Activated CD8-positive, alpha-beta T cell treated with anti-CD3 and anti-CD28 coated beads, Interleukin-2, amount 10 ng/mL, durations not matched to agents 7 days and 5 days (primary cell): ENCODE measurements at places on chromosomes 11 and 22.

DNA sequence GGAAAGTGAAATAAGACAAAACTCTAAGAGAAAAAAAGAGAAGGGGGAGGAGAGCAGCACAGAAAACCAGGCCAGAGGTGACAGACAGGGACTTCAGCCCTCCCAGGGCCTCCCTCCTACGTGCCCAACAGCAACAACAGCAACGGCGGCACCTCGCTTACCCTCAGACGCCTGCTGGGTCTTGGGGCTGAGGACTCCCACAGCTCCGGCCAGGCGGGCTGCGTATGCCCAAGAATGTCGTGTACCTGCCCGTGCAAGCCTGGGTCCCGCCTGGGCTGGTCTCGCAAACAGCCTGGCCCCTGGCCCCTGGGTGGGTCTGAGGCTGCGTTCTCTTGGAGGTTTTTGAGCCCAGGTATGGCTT lies 30.5 kb downstream of the ARAP1 start:
- peak; percentile 59 for DNase-seq

DNA sequence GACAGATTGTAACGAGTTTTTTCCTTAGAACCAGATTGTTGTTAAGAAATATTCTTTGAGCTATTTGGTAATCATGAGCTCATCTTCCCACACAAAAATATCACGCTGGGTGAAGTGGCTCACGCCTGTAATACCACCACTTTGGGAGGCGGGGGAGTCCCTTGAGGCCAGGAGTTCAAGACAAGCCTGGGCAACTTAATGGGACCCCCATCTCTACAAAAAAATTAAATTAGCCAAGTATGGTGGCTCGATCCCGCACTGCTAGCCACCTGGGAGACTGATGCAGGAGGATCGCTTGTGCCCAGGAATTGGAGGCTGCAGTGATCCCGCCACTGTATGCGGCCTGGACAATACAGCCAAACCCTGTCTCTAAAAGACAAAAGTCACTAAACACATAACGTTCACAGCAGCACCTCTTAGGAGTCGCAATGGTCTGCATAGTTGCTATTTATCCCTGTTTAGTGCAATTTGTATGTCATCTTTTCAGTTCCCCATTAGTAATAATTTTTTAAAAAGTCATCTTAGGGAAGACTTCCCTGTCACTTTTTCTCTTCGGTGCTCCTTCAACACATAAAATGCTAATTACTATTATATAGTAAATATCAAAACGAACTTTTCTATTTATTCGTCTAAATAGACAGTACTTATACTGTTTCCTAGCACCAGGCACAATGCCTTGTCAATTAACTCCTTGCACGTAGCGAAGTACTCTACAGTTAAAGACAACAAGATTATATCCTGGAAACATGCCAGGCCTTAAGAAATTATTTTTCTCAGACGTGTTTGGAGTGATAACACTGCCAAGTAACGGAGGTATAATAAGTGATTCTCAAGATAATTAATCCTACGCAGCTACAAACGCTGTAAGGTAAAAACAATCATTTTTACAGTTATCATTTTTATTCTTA lies 1.1 kb downstream of the ST13 start:
- DNase-seq = no peak

GRCh38 chr22:19663286-19663815 lies 51.0 kb upstream of the SEPTIN5 start:
- DNase-seq = no peak

GRCh38 chr22:19488884-19489843 lies 9.4 kb downstream of the CDC45 start:
- no peak for DNase-seq

GRCh38 chr11:76698321-76699043 lies 27.9 kb upstream of the LRRC32 start:
- peak; percentile 33 for DNase-seq

DNA sequence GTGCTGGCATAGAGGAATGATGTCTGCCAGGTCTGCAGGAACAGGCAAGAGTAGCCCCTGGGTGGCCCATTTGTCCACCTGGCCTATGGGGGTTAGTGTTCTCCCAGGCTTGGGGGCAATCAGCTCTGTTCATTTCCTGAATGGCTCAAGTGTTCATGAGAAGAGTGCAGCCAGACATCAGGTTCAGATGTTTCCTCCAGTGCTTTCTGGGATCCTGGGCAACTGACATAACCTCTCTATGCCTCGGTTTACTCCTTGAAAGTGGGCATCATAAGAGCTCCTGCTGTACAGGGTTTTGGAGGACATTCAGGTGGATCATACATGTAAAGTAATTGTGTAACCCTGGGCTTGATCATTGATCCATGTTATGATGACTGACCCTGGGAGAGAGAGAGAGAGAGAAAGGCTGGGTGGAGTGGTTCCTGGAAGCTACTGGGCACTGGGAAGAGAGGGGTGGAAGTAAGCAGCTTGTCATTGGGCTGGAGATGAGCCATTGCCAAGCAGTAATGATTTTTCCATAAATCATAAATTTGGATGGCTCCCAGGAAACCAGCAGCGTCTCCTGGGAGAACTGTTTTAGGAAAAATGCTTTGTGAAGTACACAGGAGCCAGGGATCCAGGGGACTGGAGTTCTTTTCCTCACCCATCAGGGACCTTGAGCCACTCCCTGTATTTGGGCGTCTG lies 30.2 kb upstream of the ACCSL start:
- DNase-seq = no peak

- no peak for DNase-seq
These were observed 37.8 kb downstream of the PPP6R3 start for GRCh38 chr11:68498321-68498720.

GRCh38 chr22:42431401-42432019 lies 693 bp downstream of the NFAM1 start:
- no peak for DNase-seq

GRCh38 chr11:9187616-9188015 lies 77.5 kb downstream of the DENND5A start:
- no peak for DNase-seq

- DNase-seq = peak; percentile 65
These were observed 106.4 kb upstream of the SESN3 start for GRCh38 chr11:95337175-95337957.

- no peak for DNase-seq
These were observed 20.9 kb downstream of the SOX6 start for GRCh38 chr11:16335236-16335962.

DNA sequence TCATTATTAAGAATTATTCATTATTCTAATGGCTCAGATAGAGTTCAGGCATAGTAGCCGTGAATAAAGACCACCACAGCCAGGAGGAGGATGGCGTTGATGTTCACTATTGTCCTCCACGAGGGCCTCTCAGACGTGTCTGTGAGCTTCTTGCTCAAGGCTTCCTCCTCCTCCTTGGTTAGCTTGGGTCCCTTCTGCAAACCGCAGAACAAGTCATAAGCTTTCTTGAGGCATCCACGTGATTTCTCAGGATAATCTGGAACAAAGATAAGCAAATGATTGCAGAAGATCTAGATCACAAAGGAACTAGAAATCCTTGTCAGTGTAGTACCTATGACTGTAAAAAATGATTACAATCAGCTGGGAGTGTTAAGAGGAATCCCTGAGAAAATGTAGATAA lies 13.6 kb upstream of the RFPL2 start:
- DNase-seq = no peak
